ENCODE measurements at places on chromosomes 13 and 19. TPM values are rescaled to one million over a fixed set of nuclear protein-coding genes. Genes with fewer than 3 reads are reported as not detected.
A peak's percentile ranks its signal among the peaks of the same experiment; 100 is the strongest.

DNA sequence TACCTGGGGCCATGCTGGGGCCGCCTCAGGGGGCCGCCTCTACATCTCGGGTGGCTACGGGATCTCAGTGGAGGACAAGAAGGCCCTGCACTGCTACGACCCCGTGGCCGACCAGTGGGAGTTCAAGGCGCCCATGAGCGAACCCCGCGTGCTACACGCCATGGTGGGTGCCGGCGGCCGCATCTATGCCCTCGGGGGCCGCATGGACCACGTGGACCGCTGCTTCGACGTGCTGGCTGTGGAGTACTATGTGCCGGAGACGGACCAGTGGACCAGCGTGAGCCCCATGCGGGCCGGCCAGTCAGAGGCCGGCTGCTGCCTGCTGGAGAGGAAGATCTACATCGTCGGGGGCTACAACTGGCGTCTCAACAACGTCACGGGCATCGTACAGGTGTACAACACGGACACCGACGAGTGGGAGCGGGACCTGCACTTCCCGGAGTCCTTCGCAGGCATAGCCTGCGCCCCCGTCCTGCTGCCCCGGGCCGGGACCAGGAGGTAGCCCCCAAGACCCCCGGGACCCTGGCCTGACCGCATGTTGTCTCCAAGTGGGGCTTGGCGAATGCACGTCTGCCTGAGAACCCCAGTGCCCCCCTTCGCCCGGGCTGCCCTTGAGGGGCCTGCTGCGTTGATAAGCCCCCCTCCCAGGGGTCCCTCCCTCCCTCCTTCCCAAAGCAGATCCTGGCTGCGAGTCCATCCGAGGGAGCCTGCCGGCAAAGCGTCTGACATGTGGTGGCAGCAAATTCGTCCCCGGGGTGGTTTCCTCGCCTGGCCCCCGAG is 14.5 kb upstream of the CRTC1 start:
- DNase-seq: no peak

- no peak for DNase-seq
Observed at GRCh38 chr19:29511768-29512167, 14.0 kb upstream of the VSTM2B start.

DNA sequence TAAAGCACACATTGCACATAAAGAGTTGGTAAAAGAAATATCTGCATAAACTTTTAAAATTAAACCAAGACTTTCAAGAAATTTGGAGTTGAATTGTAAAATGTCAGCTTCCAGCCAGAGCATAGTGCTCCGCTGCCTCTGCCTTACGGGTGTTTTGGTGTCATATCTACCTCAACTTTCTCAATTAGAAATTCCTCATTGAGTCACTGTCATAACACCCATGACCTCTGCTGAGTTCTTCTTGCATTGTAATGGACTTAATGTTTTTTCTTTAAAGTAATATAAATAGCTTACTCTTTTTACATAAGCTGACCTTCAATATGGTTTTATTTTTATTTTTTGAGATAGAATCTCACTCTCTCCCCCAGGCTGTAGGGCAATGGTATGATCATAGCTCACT is 551.0 kb upstream of the NBEA start:
- DNase-seq: no peak

DNA sequence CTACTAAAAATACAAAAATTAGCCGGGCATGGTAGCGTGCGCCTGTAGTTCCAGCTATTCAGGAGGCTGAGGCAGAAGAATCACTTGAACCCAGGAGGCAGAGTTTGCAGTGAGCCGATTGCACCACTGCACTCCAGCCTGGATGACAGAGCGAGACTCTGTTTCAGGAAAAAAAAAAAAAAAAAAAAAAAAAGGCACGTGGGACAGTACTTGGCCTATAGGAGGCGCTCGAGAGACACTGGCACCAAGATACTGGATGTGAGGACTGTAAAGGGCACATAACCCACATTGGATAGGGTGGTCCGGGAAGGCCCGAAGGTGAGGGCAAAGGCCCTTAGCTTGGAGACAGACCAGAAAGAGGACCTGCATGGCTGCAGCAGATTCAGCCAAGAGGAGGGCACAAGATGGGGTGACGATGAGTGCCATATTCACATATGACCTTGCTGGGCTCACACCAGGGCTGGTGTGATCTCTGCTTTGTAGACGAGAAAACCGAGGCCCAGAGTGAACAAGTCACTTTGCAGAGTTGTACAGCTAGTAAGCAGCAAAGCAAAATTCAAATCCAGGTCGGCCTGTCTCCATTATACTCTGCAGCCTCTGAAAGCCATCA is 89.4 kb downstream of the DPF1 start:
- peak; percentile 26 for DNase-seq

- DNase-seq: peak; percentile 48
Observed at GRCh38 chr19:49017666-49018351, 918 bp upstream of the LHB start.

- no peak for DNase-seq
Observed at GRCh38 chr13:108987517-108987916, 358.1 kb downstream of the MYO16 start.

DNA sequence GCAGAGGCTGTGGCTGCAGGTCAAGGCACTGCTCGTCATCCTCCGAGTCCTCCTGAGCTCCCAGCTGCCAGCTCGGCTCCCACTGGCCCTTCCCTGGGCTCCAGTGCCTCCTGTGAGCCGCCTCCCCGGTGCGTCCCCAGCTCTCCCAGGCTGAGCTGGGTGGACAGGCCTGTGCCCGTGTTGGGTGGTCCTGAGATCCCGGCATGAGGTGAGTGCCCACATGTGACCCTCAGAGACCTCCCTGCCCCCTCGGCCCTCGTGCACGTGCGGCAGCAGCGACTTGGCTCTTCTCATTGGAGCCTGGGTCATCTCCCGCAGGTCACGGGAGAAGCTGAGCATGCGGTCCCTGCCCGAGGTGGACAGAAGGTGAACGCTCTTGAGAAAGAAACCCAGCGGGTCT is 15.4 kb downstream of the ADAT3 start:
- no peak for DNase-seq

ARHGAP33 gene
- polyA plus RNA-seq: 38.7 TPM

FFAR2 gene
- polyA plus RNA-seq: 0.28 TPM

ACP7 gene
- polyA plus RNA-seq: 0.29 TPM

ZNF208 gene
- 2.7 TPM for polyA plus RNA-seq

ZNF729 gene
- polyA plus RNA-seq: 0.21 TPM

All from renal pelvis (tissue), 12 donors.